ENCODE measurements at places on chromosomes 1 and 21.

GRCh38 chr1:248752161-248753028 lies 3.2 kb downstream of the LYPD8 start:
- no peak for DNase-seq

GRCh38 chr1:157035121-157035520 lies 10.4 kb downstream of the ARHGEF11 start:
- no peak for DNase-seq

DNA sequence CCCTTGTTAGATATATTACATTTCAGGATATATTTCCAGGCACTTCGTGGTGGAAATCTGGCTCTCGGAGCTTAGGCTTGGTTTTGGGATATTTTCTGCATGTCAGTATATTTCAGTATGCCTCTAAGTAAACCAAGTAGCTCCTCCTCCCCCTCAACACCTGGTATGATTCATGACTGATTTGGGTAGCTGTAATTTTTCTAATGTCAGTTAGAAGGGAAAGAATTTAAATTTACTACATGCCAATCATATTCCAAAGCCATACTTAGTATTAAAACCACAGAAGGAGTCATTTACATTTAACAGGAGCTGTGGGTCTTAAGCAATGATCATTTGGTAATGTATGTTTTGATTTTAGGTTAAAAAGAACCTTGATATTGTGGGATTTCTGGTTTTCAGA lies 40.6 kb downstream of the ST6GALNAC3 start:
- DNase-seq: no peak

DNA sequence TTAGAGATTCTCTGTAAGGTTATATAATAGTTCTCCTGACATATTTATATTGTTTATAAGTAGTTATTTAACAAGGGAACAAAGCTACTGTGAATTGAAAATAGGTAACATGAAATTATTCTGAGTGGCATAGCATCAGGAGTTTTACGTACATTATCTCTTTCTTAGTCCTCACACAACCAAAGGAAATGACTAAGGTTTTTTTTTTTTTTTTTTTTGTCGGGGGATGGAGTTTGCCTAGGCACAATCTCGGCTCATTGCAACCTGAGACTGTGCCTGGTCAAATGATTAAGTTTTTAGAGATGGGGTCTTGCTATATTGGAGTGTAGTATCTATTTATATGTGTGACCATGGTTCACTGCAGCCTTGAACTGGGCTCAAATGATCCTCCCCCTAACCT lies 24.9 kb downstream of the TMED5 start:
- no peak for DNase-seq

DNA sequence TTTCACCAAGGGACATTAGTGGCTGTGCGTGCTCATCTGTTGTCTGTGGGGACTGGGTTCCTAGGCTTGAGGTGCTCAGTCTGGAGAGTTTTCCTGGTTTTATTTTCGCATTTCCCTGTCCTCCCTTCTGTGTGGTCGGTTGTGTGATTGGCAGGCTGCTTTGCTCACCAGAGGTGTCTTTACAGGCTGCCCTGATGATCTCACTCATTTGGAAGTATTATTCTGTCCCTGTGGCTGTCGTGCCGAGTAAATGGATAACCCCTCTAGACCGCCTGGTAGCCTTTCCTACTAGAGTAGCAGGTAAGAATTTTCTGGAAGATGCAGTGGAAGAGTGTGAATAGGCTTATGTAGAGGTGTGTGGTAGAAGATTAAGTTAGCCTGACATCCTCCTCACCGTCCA lies 44.1 kb upstream of the HMGN1 start:
- no peak for DNase-seq

DNA sequence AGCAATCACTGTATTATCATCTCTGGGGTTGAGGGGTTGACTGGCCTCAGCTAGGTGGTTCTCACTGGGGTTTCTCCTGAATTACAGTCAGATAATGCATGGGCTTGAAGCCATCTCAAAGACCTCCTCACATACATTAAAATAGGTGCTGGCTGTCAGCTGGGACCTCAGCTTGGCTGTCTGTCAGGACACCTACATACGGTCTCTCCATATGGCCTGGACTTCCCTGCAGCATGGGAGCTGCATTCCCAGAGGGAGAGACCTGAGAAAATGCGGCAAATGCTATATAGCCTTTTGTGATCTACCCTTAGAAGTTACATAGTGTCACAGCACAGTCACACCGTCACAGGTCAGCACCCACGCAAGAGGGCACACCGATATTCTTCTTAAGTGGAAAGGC lies 93.6 kb downstream of the TSEN15 start:
- no peak for DNase-seq

DNA sequence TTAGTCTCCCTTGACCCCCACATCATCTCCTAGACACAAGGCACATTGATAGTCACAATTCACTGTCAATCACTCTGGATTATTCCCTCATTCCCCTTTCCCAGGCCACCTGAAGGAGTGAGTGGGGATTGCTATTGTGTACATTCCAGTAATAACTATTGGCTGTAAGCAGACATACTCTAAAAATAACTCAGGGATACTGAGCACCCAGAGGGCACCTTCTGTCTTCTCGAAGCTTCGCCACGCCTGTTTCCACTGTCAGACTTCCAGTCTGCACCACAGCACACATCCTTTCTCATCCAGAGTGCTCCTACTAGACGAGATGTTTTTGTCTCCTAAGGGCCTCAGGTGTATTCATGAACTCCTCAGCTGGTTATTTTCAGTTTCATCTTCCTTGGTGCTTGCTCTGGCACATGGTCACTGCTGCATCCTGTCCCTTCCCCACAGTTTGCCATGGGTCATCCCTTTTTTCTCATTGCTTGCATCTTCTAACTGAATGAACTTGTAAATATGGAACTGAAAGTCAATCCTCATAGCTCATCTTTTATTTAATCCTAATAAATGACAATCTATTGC lies 848 bp upstream of the APOBEC4 start:
- DNase-seq: no peak

- DNase-seq: no peak
Observed at GRCh38 chr21:36350282-36350910, 30.4 kb downstream of the MORC3 start.

DNA sequence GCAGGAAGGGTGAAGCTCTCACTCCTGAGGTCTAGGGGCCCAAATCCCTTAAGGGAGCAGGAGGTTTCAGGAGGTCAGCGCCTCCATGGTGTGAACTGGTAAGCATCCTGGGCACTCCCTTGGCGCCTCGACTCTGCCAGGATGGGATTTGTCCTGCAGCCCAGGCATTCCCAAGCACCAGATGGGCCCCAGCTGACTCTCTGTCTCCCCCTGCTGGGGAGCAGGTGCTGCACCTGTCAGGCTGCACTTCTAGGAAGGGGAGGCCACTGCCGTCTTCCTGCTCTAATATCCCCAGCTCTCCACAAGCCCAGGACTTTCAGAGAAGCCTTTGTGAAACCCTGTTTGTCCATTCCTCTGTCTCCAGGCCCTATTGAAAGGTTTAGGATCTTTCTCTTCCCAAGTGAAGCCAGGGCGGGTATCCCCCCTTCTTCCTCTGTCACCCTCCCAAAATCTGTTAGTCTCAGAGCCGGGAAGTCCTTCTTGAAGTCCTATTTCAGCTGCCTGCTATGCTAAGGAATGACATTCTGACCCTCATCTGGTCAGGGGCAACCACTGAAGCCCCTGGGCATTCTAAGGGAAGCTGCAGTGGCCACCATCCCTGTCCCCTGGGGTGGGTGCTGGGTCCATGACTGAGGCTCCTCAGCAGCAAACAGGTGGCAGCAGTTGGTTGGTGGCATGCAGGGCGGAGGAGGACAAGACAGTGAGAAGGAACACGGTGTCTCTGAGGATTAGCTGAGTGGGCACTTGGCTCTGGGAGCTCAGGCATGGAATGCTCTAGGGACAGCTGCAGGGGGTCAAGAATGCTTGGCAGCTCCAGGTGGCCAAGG lies 3.2 kb downstream of the MYBPH start:
- DNase-seq: peak; percentile 32

DNA sequence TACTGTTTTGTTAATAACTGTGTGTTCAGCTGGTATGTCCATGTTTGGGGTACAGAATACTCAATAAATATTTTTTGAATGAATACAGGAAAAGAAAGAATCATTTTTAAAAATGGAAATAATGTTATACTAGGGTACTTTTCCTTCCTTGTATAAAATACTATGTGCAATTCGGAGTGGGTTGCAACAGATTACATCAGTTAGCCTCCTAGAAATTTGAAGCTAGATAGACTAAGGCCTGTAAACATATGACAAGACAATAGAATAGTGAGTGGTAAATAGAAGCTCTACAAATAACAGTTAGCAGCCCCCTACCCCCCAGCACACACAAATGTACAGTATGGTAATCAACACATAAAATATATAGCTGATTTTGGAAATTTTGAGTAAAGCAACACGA lies 195.9 kb downstream of the KCNT2 start:
- DNase-seq: no peak

DNA sequence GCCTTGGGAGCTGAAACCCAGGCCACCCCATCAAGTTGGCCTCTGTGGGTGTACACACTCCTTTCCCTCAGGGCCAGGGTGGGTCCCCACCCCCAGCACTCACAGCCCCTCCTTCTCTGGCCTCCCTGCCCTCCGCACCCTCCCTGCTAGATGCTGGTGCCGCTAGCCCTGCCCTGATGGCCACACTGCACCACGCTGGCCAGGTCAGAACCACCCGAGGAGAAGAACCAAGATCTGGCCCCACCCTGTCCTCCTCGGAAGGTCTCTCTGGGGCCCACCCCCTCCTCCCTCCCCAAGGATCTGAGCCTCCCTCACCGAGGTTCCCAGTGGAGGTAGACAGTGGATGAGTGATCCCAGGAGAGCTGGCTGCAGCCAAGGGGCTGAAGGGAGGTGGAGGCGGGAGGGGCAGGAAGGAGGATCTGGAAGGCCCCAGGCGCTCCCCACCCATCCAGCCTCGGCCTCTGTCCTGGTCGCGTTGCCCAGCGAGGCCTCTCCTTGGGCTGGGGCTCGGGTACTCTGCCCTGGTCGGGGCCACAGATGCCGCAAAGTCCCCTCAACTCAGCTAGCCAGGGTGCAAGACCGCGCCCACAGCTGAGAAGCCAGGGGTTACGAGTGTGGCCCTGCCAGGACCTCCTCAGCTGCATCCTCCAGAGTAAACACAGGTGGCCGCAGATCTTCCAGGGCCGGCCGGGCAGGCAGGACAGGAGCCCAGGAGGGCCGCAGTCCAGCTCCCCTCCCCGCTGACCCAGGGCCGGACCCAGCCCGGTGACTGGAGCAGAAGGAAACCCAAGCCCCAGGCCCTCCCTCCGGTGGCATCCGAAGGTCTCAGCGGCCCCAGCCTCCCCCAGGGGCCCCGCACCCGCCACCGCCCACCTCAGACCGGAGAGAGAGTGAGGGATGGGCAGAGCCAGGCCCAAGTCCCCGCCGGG lies 5.2 kb downstream of the B3GALT6 start:
- no peak for DNase-seq

GRCh38 chr1:63969441-63969901 lies 195.7 kb downstream of the ROR1 start:
- DNase-seq: no peak

DNA sequence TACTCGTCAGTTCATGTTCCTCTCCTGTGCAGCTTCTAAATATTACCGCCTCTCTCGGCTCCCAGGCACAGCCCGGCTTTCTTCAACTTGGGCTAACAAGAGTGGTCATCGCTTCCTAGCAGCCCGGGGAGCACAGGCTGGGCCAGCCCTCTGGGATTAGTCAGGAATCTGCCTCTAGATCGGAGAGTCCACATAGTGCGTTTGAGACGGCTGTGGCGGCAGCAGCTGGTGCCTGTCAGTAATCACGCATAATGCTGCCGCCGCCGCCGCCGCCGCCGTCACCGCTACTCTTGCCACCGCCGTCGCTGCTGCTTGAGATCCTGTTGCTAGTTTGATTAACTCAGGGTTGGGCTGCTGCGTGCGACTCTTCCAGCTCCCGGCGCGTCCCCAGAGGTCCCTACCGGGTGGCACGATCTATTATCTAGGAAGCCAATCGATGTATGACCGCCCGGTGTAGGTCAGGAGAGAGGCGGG lies at the start of gene RXRG:
Gene RXRG, minus strand, starts transcription at position 230 of the 474 bp plus-strand sequence. CDS start 233 bp downstream, outside the sequence.
- DNase-seq: no peak

- no peak for DNase-seq
Observed at GRCh38 chr1:19433719-19433998, 51.7 kb downstream of the CAPZB start.

GRCh38 chr1:179017383-179018326 lies 8.0 kb upstream of the FAM20B start:
- no peak for DNase-seq

DNA sequence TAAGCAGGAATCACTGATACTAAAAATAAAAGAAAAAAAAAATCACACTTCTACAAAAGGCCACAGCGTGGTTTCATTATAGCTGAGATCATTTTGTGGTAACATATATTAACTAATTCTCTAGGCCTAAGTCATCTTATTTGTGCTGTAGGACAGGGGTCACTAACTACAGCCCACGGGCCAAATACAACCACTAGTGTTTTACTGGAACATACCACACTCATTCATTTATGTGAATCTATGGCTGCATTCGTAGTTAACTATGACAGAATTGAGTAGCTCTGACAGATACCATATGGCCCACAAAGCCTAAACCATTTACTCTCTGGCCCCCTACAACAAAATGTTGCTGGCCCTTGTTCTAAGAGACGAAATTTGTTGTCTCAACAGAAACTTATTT lies 224.4 kb downstream of the VAV3 start:
- no peak for DNase-seq

DNA sequence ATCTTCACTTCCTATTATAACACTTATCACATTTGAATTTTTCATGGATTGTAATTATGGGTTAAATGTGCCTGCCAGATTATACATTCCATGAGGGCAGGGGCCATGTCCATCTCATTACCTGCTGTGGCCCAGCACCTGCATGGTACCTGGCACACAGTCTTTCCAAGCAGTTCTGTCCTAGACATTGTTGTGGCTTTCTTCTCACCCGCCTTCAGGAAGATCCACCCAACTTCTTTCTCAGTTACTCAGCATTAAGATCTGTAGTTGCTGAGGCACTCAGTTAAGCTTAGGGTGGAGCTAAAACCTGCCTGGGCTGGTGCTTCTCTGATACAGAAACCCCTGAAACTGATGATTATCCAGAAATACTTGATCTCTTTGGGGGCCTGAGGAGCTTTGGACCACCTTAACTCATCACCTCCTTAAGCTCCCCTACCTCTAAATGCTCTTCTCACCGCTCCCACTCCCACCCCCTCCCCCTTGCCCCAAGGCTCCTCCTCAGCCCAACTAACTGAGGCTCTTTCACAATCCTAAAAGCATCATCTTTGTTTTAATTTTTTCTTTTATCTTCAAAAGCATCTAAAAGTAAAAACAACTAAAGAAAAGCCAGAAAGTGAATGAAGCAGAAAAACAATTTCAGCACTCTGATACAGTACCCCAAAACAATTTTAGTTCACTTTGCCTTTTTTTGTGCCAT lies 190.6 kb downstream of the FGGY start:
- DNase-seq: no peak
